Liver (tissue), 10 donors: ENCODE measurements at places on chromosomes 2 and 18. TPM values are rescaled to one million over a fixed set of nuclear protein-coding genes. Genes with fewer than 3 reads are reported as not detected.

DNA sequence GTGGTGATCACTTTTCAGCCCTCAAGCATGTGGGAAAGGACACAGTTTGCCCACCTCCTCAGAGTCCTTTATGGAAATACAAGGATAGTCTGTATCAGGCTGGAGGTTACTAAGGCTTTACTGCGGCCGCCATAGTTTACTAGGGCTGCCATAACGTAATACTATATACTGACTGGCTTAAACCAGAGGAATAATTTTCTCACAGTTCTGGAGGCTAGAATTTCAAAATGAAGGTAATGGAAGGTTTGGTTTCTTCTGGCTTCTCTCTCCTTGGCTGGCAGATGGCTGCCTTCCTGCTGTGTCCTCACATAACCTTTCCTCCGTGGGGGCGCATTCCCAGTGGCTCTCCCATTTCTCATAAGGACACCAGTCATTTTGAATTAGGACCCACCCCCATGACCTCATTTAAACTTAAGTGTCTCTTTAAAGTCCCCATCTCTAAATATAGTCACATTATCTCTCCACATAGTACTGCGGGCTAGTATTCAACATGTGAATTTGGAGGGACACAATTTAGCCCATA is 12.5 kb upstream of the ATIC start:
- no peak overlapping the region for H3K4me3 ChIP-seq
- no peaks in the 10 kb centered on the region for H3K4me1 ChIP-seq
- DNase-seq: no peak
- H3K27ac ChIP-seq: no peak overlapping the region
- no peaks in the 10 kb centered on the region for H3K27me3 ChIP-seq
- no peaks in the 10 kb centered on the region for H3K36me3 ChIP-seq

- H3K36me3 ChIP-seq: no peaks in the 10 kb centered on the region
- H3K4me3 ChIP-seq: no peak overlapping the region
- no peak for DNase-seq
- H3K27me3 ChIP-seq: no peaks in the 10 kb centered on the region
Observed at GRCh38 chr2:37569986-37570679, 101.3 kb downstream of the CDC42EP3 start.

DNA sequence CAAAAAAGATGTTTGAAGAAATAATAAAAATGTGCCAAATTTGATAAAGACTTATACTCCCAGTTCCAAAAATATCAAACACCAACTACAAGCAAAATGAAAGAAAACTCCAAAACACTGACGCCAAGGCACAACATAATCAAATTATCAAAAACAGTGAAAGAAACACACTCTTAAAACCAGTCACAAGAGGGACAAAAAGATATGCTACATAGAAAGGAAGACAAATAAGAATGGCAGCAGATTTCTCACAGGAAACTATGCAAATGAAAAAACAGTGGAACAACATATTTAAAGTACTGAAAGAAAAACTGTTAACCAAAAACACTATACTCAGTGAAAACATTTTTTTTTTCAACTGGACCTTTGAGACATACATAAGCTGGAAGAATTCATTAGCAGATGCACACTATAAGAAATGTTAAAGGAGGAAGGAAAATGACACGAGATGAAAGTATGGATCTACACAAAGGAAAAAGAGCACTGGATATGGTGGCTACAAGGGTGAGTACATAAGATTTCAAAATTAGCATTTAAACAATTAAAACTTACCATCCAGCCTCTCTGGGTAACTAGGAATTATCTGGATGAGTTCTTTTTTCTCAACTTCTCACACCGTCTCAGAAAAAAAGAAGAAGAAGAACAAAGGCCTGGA is 94.0 kb upstream of the ACVR1C start:
- H3K4me3 ChIP-seq: no peak overlapping the region
- no peak for DNase-seq
- H3K27ac ChIP-seq: no peak overlapping the region
- no peaks in the 10 kb centered on the region for H3K27me3 ChIP-seq

GRCh38 chr2:86760371-86760770 is 30.3 kb downstream of the CD8A start:
- no peaks in the 10 kb centered on the region for H3K36me3 ChIP-seq
- H3K27ac ChIP-seq: no peak overlapping the region
- no peak overlapping the region for H3K4me3 ChIP-seq
- H3K27me3 ChIP-seq: no peaks in the 10 kb centered on the region
- no peaks in the 10 kb centered on the region for H3K4me1 ChIP-seq

DNA sequence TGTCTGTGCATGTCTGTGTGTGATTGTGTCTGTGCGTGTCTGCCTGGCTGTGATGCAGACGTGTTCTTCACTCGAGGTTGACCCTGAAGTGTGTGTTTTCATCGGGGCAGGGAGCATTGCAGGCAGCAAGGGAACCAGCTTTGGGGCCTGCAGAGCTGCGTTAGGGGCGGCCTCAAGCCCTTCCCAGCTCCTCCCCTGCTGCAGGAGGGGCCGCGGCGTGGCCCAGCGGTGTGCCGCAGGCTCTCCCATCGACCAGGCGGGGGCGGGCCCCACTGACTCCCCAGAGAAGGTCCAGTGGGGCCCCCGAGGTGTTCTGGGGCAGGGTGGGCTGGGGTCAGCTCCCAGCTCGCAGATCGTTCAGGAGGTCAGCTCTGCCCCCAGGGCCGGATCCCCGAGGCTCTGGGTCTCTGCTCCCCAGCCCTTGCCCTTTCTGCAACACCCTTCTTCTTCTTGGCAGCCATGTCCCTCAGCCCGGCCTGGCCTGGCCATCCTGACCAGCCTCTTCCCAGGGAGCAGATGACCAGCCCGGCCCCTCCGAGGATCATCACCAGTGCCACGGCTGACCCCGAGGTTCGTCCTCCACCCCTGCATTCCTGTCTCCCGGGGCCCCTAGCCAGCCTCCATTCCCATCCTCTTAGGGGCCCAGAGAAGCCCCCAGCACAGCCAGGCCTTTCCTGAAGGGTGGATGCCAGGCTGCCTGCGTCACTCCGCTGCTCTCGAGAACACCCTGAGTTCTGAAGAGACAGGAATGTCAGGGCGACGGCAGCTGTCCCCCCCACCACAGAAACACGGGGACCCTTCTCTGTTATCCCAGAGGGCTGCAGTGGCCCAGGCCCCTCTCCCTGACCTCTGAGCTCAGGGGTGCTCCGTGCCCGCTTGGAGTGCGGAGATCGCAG is 11.1 kb upstream of the KLHL30 start:
- no peak overlapping the region for H3K4me3 ChIP-seq
- H3K27me3 ChIP-seq: no peaks in the 10 kb centered on the region
- H3K4me1 ChIP-seq: no peaks in the 10 kb centered on the region

DNA sequence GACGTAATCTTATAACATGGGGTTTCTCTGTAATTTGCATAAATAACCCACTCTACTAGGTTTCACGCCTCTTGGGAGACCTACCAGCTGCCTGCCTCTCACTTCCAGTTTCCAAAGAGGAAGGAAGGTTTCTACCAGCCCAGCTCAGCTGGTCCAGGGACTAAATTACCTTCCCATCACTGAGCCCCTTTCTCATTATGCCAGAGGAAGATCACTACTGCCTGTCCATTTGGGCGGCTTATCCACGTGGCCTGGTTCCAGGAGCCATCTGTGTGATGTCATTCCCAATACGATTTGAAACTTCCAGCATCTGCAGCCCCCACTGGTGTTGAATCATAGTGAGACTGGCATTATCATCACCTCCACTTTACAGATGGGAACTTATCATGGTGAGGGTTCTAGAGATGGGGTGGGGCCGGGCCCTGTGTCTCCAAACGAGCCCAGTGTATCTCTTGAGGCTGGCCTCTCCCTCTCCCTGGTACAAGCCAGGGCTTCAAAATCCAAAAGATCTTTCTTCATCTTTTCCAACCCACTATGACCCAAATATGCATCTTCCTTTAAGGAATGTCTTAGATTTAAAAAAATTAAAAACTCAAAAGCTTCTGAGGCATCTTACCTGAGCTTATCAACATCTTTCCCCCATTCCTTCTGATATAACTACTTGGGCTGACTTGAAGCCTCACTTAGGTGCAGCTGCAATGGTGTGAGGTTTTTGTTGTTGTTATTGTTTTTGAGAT is 140.8 kb downstream of the DDX1 start:
- H3K27ac ChIP-seq: no peak overlapping the region
- no peak for DNase-seq
- H3K4me3 ChIP-seq: no peak overlapping the region
- H3K4me1 ChIP-seq: peaks cover 3% of the 10 kb centered on the region
- H3K36me3 ChIP-seq: no peaks in the 10 kb centered on the region

GRCh38 chr18:22964116-22964515 is 31.0 kb downstream of the RBBP8 start:
- no peaks in the 10 kb centered on the region for H3K4me1 ChIP-seq
- no peak overlapping the region for H3K4me3 ChIP-seq
- DNase-seq: no peak
- no peaks in the 10 kb centered on the region for H3K36me3 ChIP-seq
- H3K27me3 ChIP-seq: no peaks in the 10 kb centered on the region
- no peak overlapping the region for H3K27ac ChIP-seq

DNA sequence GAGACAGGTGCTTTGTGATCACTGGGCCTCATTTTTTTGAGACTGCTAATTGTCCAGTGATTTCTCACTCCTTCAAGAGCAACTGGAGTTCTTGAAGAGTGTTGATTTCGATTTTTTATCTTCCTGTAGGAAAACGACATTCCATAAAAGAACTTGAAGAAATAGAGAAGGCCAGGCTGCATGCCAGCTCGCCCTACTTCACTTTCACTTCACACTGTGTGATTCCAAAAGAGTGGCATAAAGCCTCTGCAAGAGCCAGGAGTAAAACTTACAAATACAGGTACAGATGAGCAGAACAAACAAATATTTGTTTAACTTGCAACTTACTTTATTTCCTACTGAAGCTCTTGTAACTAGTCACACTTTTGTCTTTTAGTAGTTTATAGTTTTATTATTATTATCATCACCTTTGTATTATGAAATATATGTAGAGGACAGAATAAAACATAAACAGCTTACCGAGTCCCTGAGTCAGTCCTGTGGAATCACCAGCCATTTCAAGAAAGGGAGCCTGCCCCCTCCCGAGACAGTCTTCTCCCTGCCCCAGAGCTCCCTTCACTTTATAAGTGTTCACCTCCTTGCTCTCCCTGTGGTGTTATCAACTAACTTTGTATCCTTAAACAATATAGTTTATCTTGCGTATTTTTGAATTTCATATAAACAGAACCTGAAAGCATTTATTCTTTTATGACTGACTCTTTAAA is 8.7 kb downstream of the FAM228A start:
- H3K27ac ChIP-seq: no peak overlapping the region
- no peaks in the 10 kb centered on the region for H3K4me1 ChIP-seq
- no peaks in the 10 kb centered on the region for H3K36me3 ChIP-seq
- no peak overlapping the region for H3K4me3 ChIP-seq

GRCh38 chr18:55687106-55687505 is 99.1 kb upstream of the TCF4 start:
- H3K4me3 ChIP-seq: no peak overlapping the region
- H3K27me3 ChIP-seq: no peaks in the 10 kb centered on the region
- no peak for DNase-seq
- H3K36me3 ChIP-seq: no peaks in the 10 kb centered on the region
- H3K4me1 ChIP-seq: no peaks in the 10 kb centered on the region
- H3K27ac ChIP-seq: no peak overlapping the region

DNA sequence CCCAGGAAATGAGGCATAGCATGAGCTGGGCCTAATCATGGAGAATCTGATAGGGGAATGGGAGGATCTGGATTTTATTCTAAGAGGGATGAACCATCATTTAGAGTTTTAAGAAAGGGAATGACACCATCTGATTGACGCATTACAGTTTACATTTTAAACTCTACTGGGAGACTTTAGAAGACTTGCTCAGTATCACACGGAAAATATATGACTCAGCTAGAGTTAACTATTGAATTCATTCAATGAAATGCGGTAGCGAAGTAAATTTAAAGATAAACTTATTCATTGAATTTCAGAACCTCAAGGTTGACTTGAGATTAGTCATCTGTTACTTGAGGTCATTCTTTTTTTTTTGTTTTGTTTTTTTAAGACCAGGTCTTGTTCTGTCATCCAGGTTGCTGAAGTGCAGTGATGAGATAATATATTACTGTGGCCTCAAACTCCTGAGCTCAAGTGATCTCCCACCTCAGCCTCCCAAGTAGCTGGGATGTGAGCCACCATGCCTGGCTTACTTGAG is 25.0 kb downstream of the MC4R start:
- H3K27ac ChIP-seq: no peak overlapping the region
- H3K4me3 ChIP-seq: no peak overlapping the region
- H3K27me3 ChIP-seq: no peaks in the 10 kb centered on the region
- H3K4me1 ChIP-seq: no peaks in the 10 kb centered on the region
- no peaks in the 10 kb centered on the region for H3K36me3 ChIP-seq
- DNase-seq: no peak

GRCh38 chr2:180905461-180905860 is 74.9 kb upstream of the UBE2E3 start:
- no peak for DNase-seq
- no peaks in the 10 kb centered on the region for H3K36me3 ChIP-seq
- H3K27ac ChIP-seq: no peak overlapping the region

DNA sequence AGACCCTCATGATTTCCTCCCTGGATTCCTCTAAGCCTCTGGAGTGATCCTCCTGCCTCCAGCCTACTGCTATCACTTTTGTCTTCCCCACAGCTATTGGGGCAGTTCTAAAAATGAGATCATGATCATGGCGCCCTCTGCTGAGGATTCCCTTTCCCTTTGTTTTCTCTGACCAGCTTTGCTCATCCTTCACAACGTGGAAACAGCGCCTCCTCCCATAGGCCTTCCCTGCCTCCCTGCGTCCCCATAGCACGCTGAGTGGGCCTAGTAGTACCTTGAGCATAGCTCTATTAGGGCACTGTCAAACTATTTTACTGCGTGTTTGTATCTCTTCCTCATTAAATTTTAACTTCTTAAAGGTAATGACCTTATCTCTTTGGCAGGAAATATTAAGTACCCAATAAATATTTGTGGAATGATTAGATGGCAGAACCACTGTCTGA is 207.0 kb upstream of the FANCL start:
- H3K4me3 ChIP-seq: no peak overlapping the region
- H3K27me3 ChIP-seq: no peaks in the 10 kb centered on the region
- no peak overlapping the region for H3K27ac ChIP-seq

GRCh38 chr2:215920244-215921100 is 92.9 kb downstream of the MREG start:
- H3K36me3 ChIP-seq: no peaks in the 10 kb centered on the region
- DNase-seq: peak; percentile 52
- H3K27ac ChIP-seq: no peak overlapping the region

DNA sequence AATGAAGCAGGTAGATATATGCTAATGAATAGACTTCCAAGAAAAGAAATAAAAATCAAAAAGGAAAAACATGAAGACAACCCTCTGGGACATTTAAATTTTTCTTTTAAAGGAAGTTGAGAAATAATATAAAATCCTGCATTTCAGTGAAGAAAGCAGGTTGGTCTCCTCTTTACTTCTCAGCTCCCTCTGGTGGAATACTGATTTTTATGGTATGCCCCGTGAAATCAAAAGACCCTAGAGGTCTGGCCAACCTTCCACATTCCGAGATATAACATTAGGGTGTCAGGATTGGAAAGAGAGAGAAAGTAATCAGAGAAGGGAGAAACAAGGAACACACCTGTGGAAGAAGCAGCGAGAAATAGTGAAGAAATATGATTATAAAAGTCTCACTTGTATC is 72.7 kb downstream of the DNER start:
- H3K27ac ChIP-seq: no peak overlapping the region
- no peak overlapping the region for H3K4me3 ChIP-seq
- no peaks in the 10 kb centered on the region for H3K36me3 ChIP-seq
- DNase-seq: no peak

- H3K27me3 ChIP-seq: no peaks in the 10 kb centered on the region
- no peak overlapping the region for H3K4me3 ChIP-seq
- no peaks in the 10 kb centered on the region for H3K4me1 ChIP-seq
- no peak overlapping the region for H3K27ac ChIP-seq
Observed at GRCh38 chr2:173412628-173413027, 58.0 kb downstream of the CDCA7 start.

GRCh38 chr18:30634249-30634648 is 408.3 kb downstream of the DSC3 start:
- no peak for DNase-seq
- no peaks in the 10 kb centered on the region for H3K36me3 ChIP-seq
- no peak overlapping the region for H3K4me3 ChIP-seq
- H3K27ac ChIP-seq: no peak overlapping the region

The EFHD1 gene
- total RNA-seq: 13.9 TPM

The CD8B gene
- 0.17 TPM for total RNA-seq
